ENCODE measurements at places on chromosomes 2 and 18.
A peak's percentile ranks its signal among the peaks of the same experiment; 100 is the strongest.

- no peak for ATAC-seq
Observed at GRCh38 chr18:48133671-48134251, 203.3 kb upstream of the SMAD2 start.

- no peak for ATAC-seq
Observed at GRCh38 chr18:56302156-56302555, 336.2 kb downstream of the TXNL1 start.

- no peak for ATAC-seq
Observed at GRCh38 chr2:211391189-211391567, 834.8 kb downstream of the CPS1 start.

- no peak for ATAC-seq
Observed at GRCh38 chr2:68135448-68136320, 22.0 kb upstream of the PNO1 start.

DNA sequence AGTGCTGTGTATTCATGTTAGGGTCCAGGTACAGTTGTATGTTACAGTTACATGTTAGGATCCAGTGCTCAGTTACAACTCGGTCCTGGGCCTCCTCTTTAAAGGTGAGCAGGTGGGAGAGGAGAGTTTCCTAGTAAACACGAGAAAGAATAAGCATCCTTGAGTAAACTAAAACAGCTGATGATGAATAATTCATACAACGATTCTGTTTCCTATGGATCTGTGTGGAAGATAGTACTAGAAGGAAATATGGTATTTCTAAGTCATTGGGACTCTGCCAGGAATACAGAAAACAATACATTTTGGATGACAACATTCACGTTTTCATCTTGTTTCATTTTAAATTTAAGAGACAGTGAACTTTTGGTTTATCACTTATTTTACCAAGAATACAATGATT lies 29.5 kb downstream of the SNTG2 start:
- ATAC-seq = no peak

DNA sequence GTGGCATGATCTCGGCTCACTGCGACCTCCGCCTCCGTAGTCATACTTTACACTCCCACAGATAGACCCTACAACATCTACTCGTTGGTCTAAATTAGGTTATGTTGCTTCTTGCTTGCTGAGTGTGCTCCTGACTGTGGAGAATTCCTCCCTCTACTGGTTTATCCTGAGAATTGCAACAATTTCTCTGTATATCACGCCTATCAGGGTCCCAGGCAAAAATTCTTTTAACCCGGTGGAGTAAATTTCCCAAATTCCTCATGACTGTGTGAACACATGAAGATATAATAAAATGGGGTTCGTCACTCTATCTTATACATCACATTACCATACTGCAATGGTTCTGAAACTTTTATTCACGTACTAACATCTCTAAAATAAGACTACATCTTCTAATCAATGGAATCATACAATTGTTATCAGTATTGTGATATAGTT lies 156.7 kb downstream of the EVA1A start:
- no peak for ATAC-seq

DNA sequence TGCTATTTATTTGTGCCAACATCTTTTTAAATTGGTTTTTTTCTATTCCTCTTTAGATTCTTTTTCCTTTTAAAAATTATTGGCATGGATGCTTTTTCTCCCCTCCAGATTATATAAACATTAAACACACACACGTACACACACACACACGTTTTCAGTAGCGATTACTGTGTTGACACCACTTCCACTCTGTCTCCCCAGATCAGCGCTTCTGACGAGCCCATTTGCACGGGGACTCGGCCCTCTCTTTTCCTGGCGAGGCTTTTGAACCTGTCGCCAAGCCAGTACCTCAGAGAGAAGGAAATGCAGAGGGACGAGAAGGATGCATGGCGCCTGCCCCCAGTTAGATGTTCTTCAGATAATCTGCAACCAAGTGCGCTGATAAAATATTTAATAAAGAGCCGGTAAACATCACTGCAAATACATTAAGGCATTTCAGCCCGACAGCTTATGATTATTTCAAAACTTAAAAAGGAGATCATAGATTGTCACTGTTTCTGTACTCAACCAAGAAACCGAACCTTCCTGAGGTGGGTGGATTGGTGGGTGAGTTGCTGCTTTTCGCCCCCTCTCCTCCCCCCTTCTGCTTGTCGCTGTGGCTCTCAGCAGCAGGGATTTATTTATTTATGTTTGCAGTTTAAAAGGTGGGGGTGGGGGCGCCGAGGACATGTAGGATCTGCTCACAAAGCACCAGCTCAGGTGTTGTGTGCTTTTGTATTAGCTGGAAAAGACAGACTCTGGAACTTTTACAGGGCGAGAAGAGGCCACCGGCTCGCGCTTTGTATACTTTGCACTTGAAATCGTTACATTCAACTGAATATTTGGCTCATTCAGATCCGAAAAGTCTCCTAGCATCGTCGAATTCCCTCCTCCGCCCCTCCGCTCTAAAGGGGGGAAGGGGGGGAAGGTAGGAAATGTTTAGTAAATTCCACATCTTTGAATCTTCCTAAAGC lies 787 bp upstream of the TBR1 start:
- peak; percentile 31 for ATAC-seq

All from activated CD4-positive, CD25-positive, alpha-beta regulatory T cell treated with anti-CD3 and anti-CD28 coated beads, Interleukin-2, amount 50 U/mL, for 24 hours (primary cell).